ENCODE measurements at places on chromosomes 3 and 15.

DNA sequence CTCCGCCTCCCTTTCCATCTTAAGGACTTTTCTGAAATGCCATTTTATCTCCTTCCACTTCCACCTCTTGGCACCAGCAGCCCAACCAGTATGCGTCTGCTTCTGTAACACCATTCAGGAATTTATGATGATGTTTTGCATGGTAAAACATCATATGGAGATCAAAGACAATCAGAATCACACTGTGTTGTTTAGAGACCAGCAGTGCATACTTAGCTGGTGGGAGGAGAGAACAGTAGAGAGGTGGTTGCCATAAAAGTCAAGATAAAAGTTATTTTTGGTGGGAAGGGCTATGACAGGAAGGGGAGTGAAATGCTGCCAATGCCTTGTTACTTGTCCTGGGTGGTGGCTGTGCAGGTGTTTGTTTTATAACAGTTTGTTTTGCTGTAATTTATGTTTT lies 268.0 kb downstream of the OPA1 start:
- no peak for DNase-seq

GRCh38 chr3:104820959-104821358 lies 545.8 kb upstream of the ALCAM start:
- no peak for DNase-seq

GRCh38 chr15:78264304-78265136 lies at the start of gene DNAJA4:
DNAJA4 (plus strand) TSS chr15:78264562; CDS start chr15:78264764, 202 bp downstream.
- DNase-seq = peak; percentile 50

DNA sequence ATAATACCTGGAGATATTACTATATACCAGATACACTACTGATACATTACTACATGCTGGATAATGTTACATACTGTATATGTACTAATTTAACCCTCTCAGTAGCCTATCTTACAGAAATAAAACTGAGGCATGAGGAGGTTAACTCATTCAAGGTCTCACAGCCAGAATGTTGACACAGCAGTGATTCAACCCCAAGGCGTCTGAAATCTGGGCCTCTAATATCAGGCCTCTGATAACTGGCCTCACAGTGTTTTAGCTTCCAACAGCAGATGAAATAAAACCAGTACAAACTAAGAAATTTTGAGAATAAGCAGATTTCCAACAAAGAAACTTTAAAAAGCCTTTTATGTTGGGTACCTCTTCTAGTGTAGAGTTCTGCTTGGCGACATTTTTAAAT lies 23.4 kb downstream of the DZIP1L start:
- no peak for DNase-seq

GRCh38 chr3:46634856-46635255 lies 22.5 kb downstream of the FAM240A start:
- no peak for DNase-seq

- DNase-seq = no peak
Observed at GRCh38 chr3:196159952-196160804, 51.0 kb downstream of the ZDHHC19 start.

DNA sequence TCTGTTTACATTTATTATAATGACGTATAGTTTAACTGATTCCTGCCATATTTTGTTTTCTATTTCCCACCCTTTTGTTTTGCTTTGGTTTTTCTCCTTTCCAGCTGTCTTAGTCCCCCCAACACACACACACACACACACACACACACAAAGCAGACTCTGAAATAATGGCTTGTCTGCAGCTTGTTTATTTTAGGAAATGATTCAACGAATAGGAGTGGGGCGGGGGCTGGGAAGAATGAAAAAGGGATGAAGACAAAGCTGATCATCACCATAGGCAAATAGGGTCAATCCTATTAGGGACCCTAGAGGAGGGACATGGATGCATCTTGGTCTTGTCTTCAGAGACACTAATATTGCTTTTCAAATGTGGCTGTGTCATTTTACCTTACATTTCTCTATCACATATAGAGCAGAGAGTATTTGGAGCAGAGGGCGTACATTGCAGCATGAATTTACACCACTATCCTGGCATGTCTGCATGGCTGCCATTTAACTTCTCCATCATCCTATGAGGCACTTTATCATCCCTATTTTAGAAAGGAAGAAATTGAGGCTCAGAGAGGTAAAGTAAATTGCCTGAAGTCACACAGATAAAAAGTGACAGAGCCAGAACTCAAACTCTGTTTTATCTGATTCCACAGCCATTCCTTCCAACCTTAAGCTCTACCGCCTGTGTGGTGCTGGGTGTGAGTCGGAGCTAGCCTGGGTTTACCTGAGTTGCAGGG lies 147.2 kb upstream of the TPM1 start:
- no peak for DNase-seq

DNA sequence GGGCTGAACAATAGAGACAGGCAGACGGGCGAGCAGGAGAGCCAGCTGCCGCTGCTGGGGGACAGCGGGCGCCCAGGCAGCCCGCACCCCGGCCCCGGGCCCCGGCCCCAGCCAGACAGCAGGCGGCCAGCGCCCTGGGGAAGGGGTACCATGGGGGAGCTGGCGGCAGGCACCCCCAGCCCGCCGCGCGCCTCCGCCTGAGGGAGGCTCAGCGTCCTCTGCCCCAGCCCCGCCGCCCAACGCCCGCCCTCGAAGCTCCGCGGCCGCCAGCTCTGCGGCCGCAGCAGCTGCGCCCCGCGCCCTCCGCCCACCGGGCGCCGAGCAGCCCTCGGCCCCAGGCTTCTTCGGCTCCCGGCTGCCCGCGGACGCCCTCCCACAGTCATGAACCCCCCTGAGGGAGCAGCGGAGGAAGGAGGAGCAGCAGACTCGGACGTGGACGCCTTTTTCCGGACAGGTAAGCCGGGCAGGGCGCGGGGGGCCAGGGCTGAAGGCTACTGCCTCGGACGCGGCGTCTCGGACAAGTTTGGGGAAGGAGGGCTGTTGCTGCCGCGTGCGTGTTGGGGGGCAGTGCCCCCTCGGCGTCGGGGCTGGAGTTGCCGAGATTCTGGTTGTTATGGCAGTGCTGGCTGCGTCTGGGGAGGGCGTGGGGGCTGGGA lies 41.6 kb upstream of the ROPN1 start:
- DNase-seq = no peak

- no peak for DNase-seq
Observed at GRCh38 chr3:139052802-139053600, 8.3 kb upstream of the PRR23C start.

DNA sequence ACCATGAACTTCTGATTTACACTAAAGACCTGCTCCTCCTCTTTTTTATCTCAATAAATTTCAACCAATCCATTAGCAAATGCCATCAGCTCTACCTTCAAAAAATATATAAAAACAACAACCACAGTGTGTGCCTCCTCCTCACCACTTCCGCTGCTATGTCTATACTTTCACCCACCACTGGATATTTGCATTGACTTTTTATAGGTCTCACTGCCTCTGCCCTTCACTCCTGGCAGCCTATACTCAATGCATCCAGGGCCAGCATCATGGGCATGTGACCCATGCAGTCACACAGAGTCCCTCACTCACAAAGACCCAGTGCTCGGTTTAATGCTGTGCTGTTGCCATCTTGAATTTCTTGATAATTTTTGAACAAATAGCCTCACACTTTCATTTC lies 53.5 kb upstream of the CCDC54 start:
- DNase-seq = no peak

- no peak for DNase-seq
Observed at GRCh38 chr15:68423359-68424296, 8.3 kb downstream of the ITGA11 start.

DNA sequence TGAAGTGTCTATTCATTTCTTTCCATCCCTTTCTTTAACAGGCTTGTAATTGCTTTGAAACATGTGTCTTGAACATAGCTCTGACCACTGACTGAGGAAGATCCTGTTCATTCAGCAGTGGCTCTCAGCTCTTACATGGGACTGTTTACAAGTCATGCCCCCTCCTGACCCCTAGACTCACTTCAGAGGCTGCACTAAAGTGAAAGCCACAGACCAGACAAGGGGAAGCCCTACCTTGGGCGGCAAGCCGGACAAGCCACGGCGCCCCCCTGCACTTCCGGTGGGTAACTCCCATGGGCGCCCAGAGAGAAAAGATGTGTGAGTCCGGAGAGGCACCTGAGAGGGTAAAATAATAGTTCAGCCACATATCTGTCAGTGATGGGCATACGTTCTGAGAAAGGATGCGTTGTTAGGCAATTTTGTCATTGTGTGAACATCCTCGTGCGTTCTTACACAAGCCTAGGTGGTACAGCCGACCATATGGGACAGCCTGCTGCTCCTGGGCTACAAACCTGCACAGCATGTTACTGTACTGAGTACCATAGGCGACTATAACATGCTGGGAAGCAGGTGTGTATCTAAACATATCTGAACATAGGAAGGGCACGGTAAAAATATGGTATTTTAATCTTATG lies 116.2 kb downstream of the CHSY1 start:
- DNase-seq = no peak

DNA sequence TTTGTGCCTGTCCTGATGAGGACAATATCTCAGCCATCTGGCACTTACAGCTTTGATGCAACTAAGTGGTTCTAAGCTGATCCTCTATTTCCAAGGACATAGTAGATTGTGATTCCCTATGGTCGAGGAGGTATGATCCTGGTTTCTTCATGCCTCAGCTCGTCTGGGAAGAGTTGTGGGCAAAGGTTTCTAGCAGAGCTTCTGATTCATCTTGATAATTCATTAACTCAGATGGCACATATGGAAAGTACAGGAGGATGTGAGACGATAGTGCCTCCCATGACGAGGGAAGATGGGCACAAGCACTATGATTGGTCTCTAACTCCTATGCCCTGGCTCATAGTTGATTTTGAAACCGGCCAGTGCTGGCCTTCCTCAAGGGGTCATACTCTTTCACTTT lies 334.2 kb upstream of the SEMA6D start:
- DNase-seq = no peak

DNA sequence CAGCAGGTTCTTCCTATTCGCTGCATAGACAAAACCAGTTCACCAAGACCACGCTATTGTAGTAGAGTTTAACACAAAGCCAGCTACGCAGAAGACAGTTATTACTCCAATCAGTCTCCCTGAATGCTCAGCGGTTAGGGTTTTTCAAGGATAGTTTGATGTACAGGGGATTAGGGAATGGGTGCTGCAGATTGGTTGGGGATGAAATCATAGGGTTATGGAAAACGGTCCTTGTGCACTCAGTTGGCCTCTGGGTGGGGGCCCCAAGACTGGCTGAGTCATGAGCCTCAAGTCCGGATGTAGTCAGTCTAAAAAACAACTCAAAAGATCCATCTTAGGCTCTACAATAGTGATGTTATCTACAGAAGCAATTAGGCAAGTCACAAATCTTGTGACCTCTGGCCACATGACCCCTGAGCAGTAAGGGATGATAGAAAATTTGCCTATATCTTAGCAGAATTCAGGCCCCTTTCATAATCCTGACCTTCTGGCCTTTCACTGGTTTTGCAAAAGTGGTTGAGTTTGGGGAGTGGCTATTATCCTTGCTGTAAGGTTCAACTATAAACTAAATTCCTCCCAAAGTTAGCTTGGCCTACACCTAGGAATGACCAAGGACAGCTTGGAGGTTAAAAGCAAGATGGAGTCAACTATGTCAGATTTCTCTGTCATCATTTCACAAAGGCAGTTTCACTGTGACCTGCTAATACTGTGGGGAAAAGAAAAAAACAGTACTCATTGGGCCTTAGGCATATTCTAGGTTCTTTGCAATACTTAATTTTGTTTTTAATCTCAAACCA lies 57.7 kb downstream of the LIPC start:
- no peak for DNase-seq

DNA sequence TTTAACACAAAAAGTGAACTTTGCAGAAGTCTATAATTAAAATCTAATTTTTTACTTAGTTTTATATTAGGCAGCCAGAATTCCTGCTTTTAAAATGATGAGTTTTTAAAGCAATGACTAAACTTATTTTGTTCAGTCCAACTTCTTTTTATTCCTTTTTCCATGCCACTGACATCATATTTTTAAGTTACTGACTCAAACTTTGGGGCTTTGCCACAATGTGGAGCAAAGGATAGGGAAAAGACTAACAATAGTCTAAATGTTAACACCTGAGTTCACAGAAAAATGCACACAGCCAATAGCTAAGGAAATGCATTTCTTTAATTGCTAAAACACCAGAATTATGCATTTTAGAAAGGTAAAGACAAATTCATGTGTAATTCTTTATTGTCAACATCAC lies 647.6 kb upstream of the DPPA4 start:
- DNase-seq = no peak

- DNase-seq = no peak
Observed at GRCh38 chr3:160319322-160319721, 79.7 kb downstream of the IFT80 start.

All from activated effector memory CD4-positive, alpha-beta T cell treated with Interleukin-2 at 50 U/mL for 16 hours (primary cell).